ENCODE measurements at places on chromosomes 2 and 18.

DNA sequence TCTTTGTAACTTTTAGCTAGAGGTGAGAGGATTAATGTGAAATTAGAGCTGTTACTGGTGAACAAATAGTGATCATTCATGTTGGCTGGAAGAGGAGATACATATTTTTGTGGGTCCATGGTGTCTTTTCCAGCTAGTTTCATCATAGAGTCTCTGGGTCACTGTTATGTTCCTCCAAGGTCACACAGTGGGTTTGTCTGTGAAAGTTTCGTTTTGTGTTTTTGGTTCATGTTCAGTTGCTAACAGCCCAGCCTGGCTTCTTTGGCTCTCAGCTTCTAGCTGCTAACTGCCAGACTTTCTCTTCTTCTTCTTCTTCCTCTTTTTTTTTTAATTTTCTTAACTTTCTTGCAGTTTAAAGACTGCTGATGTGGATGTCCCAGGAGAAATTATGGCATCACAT, 480.0 kb upstream of the SYT4 start:
- DNase-seq: no peak

GRCh38 chr2:176084611-176085119, 903 bp upstream of the EVX2 start:
- DNase-seq: no peak

DNA sequence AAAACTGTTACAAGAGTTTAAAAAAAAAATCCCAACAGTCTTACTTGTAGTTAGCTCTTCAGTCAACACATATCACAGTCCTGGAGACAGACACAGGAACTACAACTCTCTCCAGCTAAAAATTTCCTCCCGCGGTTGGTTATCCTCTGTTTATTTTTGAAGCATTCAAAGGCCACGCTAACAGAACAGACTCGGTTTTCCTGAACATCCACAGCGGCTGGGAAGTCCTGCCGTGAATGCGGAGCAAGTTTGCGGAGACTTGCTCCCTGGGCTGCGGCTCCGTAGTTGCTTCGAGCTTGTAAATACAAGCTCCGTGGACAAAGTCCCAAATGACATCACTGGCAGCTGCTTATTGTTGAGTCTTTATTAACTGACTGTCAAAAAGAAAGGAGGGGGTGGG, at the start of gene NCKAP5:
NCKAP5 (minus strand) TSS at position 292 of the 400 bp plus-strand sequence. CDS start 50,937 bp downstream, outside the sequence.
- no peak for DNase-seq

DNA sequence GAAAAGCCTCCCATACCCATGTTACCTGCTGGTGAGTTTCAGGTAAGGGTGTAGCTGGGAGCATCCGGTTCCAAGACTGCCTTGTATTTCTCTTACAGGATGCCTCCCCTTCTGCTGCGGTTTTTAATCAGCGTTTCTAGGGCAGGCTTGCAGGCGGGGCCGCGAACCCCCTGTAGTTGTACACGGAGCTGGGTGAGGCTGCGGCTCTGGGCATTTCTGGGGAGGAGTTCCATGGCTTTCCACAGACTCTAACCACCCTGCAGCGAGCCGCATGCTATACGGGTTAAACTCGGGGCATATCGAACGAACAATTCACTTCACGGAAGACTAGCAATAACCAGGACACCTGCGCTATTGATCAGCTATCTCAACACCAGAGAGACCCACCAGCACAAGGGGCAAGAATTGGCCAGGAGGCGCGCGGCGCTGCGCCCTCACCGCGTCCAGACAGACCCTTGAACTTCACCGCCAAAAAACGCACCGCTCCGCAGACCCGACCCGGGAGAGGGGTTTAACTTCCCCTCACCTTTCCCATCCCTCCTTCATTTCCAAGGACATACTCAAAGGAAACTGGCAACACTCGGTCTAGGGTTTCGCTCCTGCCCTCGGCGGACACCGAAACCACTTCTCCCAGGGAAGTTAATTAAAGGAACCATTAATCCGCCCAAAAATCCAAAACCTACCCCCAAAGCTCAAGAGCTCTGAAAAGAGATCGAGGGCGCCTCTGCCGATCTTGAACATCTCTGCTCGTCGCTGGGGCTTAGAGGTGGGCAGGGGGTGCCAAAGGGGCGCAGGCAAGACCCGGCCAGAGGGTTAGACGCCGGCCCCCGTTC, 909 bp downstream of the TGFA start:
- no peak for DNase-seq

DNA sequence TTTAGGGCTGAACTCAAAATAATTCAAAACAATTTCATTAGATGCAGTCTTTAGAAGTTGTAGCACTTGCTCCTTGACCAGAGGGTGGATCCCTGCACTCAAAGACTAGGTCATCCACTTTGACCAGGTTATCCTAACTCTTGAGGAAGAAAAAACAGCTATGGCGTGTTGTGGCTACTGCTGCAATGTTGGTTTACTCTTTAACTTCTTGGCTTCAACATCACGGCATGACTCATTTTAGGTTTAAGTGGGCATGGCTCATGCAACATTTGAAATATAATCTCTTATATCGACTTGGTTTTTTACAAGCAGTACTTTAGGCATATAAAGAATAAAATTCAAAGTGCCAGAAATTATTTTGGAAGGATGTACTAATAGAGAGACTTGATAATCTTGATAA, 35.4 kb downstream of the ANKRD29 start:
- DNase-seq: no peak
